ENCODE measurements at places on chromosomes 7 and 10.

DNA sequence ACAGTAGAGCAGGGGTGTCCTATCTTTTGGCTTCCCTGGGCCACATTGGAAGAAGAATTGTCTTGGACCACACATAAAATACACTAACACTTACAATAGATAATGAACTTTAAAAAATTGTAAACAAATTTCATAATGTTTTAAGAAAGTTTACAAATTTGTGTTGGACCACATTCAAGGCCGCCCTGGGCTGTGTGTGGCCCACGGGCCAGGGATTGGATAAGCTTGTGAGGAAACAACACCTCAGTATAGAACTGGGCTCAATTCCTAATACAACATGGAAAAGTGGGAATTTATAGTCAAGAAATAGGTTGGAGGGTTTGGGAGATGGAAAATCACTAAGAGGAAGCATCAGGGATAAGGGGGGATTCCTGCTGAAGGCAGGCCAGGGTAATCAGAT lies 17.7 kb downstream of the ZNF277 start:
- no peak for DNase-seq

DNA sequence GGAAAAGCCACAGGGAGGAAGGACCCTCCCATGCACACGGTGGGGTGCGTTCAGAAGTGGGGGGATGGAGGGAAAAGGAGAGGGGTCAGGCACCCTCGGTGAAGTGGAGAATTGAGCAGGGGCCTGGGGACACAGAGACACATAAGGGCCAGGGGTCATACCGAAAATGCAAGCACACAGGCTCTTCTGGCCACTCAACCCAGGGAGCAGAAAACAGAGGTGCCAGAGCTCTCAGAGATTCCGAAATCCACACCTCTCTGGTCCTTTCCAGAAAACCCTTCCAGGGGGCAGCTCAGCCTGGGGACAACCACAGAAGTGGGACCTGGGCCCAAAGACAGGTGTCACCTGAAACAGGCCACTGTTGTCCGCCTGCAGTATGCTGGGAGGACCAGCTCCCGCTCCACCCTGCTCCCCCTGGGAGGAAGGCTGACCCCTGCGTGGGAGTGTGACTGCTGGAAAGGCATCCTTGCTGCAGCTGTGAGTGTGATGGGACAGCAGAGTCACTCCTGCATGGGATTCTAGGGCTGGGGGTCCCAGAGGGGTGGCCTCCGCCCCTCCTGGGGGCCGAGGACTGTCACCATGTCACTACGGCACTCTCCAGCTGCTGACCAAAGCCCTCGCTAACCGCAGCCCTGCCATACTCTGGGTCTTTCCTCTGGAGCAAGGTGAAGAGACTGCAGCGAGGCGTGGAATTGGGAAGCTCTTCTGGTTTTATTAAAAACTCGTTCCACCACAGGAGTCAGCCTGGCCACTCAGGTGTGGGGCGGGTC lies 63.1 kb downstream of the TMEM209 start:
- no peak for DNase-seq

GRCh38 chr10:77006836-77007511 lies 630.6 kb downstream of the KCNMA1 start:
- no peak for DNase-seq

DNA sequence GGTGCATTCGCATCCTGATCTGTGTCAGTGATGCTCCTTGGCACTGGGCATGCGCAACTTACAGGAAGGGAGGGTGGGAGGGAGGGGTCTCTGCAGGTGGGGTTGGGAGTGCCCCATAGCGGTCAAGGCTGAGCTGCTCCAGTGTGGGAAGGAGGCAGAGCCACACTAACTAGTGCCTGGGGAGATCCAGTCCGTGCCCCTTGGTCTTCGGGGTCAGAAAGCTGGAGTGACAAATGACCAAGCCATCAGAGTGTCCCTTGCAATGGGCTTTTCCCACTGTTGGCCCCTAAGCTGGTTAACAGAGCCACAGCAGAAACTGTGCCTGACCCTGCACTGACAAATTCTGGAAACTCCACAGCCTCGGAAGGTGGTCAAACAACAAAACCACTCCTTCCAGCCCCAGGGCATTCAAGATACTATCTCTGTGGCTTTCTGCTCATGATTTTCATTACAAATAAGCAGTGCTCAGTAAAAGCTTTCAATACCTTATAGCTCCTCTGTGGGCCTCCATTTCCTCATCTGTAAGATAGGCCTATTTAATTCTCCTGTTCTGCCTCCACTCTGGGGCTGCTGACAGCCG lies 138.1 kb upstream of the UNC5B start:
- DNase-seq, result no peak

DNA sequence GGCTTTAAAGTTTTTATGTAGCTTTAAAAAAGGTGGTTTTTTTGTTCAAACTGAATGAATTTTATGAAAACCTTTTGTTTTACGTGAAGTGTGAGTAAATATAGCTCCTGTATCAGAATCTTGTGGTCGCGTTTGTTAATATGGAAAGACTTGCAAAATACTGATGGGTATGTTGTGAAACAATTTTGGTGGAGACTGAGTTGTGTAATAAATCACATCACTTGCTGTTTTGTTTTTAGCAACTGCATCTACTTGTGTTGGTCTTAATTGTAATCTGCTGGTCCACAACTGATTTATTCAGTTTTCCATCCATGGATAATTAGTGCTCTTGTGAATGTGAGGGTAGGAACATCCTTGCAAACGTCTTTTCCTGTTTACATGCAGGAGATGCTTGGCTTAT lies 10.5 kb downstream of the PLXDC2 start:
- peak; percentile 93 for DNase-seq

DNA sequence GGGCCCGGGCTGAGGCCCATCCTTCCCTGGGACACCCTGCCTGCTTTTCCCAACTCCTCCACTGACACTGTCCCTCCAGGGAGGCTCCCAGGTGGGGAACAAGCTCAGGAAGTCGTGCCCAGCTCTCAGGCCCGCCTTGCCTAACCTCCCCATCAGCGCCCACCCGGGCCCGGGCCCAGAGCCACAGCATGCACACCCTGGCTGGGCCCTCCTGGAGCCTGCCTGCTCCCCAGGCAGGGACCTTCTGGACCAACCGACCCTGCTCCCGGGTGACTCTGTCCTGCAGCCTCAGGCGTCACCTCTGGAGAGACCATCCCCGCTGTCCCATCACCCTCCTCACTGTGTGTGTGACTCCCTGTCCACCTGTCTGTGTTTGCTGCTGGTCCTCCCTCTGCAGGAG lies 1.8 kb upstream of the TMEM184A start:
- no peak for DNase-seq

- DNase-seq, result no peak
These were observed 87.8 kb downstream of the TBXAS1 start for GRCh38 chr7:139916717-139917395.

- DNase-seq, result no peak
These were observed 646 bp downstream of the FAM13C start for GRCh38 chr10:59361663-59362143.

DNA sequence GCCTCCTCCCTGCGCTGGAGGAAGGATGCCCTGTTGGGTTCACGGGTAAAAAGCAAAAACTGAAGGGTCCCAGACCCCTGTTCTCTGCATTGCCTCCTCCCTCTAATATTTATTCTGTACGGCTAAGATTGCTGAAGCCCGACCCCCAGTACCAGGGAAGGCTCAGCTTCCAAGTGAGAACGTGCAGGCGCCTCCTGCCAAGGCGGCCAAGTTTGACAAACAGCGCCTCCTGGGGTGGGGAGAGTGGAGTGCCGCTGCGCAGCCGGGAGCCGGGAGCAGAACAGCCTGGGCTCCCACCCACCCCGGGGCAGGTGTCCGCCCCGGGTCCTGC lies 4.7 kb upstream of the EBF3 start:
- peak; percentile 7 for DNase-seq

GRCh38 chr7:159107161-159107892 lies 37.3 kb downstream of the VIPR2 start:
- DNase-seq, result no peak

DNA sequence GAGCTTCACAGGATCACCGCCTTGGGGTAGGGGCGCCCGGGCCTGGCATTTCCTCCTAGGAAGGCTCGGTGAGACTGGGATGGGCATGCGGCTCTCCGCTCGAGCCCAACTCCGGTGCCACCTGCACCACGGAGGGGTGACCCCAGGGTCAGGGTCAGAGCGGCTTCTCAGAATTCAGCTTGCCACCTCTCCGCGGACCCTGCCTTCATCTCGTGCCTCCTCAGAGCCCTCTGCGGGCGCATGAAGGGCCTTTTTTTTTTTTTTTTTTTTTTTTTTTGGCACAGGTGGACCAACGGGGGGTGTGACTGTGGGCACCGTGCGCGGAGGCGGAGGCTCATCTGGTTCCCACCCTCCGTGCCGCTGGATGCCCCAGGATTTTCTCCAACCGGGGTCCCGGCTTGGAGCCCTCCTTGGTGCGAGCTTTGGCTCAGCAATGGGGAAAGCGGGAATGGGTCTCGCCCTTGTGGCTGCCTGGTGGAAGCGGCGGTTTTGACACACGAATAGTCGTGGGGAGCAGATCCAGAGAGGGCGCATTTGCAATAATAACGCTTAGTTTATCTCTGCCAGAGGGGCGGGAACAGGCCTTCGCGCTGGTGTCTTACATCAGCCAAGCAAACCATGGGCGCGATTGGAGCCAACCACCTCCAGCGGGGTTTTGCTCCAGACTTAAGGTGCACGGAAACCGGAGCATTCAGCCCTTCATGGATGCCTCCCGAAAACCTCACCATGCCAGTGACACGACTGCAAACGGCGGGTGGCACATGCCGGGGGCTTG lies 5.0 kb upstream of the TNRC18 start:
- DNase-seq, result peak; percentile 90

GRCh38 chr10:11899067-11899876 lies 76.1 kb downstream of the PROSER2 start:
- no peak for DNase-seq

DNA sequence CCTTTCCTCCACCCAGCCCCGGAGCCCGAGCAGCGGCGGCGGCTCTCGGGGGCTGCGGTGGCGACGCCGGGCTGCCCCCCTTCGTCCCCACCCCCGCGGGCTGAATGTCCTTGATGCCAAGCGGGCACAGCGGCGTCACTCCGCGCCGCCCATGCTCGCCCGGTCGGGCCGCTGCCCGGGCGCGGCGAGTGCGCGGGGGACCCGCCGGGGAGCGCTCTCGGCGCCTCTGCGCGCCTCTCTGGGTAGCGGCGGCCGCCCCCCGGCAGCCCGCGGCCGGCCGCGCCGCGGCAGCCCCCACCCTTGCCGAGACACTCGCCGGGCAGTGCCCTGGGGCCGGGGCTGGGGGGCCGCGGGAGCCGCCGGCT lies 433 bp upstream of the PLXNA4 start:
- no peak for DNase-seq

DNA sequence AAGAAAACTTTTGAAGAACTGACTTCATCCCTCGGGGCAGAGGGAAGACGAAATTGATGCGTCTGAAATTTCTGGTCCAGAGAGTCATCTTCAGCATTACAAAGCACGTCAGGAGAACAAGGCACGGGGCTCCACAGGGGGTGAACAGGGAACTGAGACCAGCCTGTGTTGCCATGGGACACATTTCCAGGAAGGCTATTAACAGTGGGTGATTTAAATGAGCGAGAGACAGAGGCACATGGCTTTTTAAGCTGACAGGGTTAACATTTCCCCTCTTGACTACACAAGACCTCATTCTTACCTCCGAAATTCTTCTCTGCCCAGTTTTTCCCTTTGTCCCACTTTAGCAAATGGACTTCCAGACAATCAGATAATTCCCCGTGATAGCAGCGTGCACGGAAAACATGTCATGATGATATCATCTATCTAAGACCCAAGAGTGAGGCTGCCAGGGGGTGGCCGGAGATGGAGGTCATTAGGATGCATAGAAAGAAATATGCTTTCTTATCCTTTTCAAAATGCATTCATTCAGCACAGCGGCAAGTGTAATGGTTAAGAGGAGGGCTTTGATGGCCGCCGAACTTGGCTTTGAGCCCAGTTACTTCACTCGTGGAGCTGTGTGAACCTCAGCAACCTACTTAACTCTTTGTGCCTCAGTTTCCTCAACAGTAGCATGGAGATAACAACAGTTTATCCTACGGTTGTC lies 248.0 kb downstream of the PRPF18 start:
- DNase-seq, result peak; percentile 42

- no peak for DNase-seq
These were observed 61.9 kb upstream of the OPN4 start for GRCh38 chr10:86592413-86592812.

DNA sequence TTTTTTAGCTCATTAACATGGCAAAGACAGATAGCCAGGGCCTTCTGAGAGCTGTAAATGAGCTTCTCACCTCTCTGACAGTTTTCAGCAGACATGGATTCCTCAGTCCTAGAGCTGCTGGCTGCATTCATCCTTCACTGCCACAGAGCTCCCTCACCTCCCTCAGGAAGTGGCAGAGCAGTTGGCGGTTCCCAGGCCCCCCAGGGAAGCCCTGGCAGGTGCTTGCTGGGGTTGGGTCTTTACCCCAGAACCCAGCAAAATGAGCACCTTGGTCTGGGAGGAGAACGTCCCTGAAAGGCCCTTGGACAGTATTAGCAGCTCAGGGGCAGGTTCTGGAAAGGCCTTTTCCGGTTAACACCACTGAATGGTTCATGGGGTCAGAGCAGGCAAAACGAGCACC lies 288.0 kb downstream of the PTPRN2 start:
- no peak for DNase-seq

GRCh38 chr7:137949416-137950262 lies 52.2 kb downstream of the CREB3L2 start:
- DNase-seq, result no peak

- peak; percentile 34 for DNase-seq
These were observed 189.9 kb upstream of the ADO start for GRCh38 chr10:62614389-62615157.

DNA sequence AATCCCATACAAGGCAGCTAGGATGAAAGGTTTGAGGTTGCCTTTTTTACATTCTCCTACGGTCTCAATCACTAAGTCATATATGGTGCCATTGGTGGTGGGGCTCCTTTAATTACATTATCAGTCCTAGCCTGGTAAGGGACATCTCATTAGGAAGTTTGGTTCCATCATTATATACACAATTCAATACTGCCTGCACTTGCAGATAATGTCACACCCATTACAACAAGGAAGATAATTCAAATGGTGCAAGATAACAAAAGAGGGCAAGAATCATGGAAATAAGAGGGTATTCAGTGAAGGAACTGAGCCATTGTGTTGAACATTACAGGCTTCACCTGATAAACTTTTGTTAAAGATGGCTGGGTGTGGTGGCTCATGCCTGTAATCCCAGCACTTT lies 1.7 kb upstream of the TMEM248 start:
- no peak for DNase-seq

Data from amniotic epithelial cell (primary cell).